ENCODE measurements at places on chromosomes 3 and 15.

GRCh38 chr3:148889828-148890227 lies 24.7 kb downstream of the CPA3 start:
- DNase-seq, result no peak

DNA sequence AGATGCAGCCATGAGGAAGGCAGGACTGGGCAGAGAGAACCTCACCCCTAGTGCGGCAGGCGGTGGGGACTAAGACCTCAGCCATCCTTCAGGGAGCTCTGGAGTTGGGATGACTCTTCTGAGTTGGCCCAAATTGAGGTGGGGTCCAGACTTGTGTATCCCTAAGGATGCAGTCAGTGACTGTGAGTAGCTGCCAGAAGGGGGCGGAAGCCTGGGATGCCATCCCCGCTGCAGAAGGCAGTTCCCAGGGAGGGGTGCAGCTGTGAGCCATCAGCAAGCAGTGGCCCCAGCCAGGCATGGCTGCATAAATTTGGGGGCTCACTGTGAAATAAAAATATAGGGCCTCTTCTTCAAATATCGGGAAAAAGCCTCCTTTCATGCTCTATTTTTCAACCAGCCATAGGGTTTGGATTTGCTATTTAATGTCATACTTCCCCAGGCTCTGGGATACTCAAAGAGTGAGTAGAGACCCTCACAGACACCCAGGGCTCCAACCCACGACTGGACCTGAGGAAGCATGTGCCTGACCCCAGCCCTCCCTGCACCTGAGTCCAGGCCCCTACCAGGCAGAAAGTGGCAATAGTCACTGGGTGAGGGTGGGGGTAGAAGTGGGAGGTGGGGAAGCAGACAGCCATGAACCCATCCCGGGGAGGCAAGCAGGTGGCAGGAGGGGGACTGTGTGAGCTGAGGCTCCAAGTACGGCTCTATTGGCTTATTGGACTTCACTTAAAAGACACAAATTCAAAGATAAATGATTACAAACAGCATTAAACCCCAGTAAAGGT lies 30.5 kb downstream of the GRK7 start:
- no peak for DNase-seq

DNA sequence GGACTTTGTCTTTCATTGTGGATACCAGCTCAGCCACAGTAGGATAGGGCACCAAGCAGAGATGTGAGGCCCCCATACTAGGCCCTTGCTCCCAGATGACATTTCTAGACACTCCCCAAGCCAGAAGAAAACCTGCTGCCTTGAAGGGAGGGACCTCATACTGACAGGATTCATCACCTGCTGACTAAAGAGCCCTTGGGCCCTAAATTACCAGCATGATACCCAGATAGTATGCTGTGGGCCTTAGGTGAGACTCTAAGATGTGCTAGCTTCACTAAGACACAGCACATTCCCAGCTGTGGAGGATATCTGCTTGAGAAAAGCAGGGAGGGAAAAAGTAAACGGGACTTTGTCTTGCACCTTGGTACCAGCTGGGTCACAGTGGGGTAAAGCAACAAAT lies 324.0 kb downstream of the TBL1XR1 start:
- DNase-seq, result no peak

GRCh38 chr15:75452364-75452864 lies 924 bp upstream of the SIN3A start:
- DNase-seq, result peak; percentile 78

- no peak for DNase-seq
These were observed 61.6 kb downstream of the GJD2 start for GRCh38 chr15:34693053-34693744.

GRCh38 chr3:189419683-189420082 lies 211.5 kb upstream of the TP63 start:
- DNase-seq, result no peak

DNA sequence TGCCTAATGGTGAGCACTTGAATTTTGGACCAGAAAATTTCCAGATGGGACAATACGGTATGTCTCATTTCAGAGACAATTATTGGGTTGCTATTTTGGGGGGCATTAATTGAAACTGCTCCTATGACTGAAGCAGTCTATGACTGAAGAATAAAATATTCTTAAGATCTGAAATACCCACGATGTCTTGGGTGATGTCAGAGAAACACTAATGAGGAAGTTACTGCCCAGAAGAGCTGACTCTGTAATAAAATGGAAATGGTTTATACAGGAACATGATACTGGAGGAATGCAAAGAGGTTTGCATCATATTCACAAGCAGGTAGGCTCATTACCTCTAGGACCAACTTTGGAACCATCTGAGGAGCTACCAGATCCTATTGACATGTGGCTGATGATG lies 68.7 kb downstream of the IL12A start:
- DNase-seq, result no peak

DNA sequence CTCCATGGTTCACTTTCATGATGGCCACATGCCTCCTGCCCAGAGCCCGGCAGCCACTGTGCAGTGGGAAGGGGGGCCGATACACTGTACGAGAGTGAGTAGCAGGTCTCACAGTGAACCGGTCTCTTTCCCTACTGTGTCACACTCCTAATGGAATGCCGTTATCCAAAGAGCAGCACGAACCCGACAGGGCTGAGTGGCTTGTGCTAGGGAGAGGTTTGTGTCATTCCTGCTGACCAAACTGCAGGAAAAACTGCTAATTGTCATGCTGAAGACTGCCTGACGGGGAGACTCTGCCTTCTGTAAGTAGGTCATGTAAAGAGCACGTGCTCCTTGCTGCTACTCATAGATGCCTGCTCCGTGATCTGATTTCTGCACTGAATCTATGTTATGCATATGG lies 105.1 kb downstream of the ARPP21 start:
- no peak for DNase-seq

- no peak for DNase-seq
These were observed 220.2 kb downstream of the SHQ1 start for GRCh38 chr3:72628065-72628464.

DNA sequence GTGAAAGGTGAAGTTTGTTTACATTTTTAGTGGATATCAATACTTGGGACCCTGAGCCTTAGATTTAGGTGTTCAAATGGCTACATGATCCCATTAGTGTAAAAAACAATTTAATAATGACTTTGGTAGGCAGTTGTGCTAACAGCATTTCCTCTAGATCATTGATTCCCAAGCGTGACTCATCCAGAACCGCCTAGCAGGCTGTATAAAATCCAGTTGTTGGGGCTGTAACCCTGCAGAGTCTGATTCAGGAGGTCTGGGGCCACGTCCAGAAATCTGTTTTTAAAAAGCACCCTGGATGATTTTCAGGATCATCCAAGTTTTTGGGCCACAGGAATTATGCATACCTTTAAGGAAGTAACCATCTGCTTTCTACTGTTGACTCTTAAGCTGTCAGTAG lies 156.4 kb downstream of the TP63 start:
- no peak for DNase-seq

DNA sequence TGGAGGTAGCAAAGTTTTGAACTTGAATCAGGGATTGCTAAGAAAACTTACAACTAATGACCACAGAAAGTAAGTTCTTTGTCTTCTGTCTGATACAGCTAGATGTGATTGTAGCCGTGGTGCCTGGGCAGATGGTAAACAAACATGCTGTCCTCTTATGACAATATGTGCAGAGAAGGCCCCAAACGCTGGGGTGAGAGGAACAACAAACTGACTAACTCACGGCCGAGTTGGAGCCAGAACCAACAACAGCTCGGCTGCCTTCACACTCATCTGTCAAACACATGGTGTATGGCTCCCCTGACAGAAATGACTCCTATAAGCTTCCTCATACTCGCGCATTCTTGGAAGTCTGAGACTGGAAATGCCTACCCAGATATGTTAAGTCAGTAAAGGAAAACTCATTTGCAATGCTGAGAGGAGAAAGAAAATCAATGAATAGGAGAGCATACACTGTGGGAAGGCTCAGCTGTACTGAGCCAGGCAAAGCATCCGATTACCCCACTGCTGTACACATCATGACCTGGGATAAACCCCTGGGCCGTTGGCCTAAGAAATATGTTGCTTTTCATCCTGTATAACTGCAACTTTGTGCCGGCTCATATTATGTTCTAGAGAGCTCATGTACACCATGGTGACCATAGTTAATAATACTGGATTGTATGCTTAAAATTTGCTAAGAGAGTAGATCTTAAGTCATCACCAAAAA lies 5.7 kb downstream of the THBS1 start:
- no peak for DNase-seq

DNA sequence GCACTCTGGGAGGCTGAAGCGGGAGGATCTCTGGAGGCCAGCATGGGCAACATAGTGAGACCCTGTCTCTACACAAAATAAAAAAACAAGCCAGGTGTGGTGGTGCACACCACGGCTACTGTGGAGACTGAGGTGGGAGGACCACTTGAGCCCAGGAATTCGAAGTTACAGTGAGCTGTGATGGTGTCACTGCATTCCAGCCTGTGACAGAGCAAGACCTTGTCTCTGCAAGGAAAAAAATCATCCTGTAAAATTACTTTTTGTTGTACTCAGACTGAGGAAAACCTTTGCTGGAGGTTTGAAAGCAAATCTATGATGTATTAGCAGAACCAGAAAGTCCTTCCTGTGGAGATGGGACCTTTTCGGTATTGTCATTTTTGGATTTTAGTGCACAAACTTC lies 63.3 kb downstream of the ATP1B3 start:
- DNase-seq, result no peak

DNA sequence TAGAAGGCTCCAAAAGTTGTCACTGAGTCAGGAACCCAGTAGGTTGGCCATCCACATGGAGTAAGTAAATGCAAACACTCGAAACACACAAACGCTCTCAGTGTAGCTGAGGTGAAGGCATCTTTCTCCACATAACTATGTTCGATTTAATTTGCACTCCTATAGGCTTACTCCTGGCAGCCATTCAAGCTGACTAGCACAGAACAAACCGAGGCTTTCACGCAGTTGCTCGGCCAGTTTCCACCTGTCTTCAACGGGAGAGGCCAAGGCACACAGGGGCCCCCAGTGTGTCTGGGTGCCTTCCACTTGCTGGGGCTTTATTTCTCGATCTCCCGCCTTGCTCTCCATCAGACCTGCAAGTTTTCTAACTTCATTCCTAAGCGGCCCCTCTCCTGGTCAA lies 18.9 kb downstream of the RGMA start:
- DNase-seq, result no peak

Measured in GM06990 (cell line).